ENCODE measurements at places on chromosomes 5 and 9.

DNA sequence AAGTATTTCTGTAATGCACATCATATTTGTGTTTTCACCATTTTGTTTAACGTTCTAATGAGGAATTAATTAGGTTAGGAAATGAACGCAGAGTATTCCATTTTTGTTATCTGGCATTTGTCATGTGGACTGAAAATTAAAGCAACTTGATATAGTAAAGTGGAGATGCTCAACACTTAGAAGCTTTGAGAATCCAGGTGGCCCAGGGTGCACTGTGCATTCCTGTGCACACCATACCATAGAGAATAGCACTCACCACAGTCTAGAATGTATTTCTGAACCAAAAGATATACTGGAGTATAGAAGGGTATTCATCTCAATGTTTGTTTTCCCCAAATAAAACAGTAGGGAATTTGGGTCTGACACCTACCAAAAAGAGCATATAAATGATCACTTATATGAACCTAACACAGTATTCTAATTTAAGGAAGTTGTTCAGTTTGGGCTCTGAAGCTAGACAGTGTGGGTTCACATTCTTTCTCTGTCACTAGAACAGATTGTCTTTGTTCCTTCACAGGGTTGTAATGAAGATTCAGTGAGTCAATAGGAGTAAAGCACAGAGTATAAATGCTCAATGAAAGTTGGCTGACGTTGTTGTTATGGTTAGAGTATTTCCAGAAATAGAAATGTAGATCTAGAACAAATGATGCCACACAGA is 125.6 kb upstream of the DMRT1 start:
- no peak for DNase-seq

DNA sequence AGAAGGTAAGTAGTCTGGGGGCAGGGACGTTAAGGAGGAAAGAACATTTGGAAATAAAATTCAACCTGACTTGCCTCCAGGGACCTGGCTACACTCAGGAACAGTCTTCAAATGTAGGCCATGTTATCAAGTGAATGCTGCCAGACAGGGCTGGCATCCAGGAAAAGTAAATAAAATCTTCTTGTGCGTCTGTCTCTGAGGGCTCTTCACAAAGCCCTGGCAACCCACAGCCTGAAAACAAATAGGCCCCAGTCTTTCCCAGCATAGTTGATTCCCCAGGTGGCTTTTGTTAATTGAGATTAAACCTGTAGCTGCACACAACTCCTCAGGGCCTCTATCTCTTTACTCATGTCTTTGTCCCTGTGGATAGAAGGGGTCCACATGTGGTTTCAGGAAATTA is 55.4 kb downstream of the STK32A start:
- no peak for DNase-seq

DNA sequence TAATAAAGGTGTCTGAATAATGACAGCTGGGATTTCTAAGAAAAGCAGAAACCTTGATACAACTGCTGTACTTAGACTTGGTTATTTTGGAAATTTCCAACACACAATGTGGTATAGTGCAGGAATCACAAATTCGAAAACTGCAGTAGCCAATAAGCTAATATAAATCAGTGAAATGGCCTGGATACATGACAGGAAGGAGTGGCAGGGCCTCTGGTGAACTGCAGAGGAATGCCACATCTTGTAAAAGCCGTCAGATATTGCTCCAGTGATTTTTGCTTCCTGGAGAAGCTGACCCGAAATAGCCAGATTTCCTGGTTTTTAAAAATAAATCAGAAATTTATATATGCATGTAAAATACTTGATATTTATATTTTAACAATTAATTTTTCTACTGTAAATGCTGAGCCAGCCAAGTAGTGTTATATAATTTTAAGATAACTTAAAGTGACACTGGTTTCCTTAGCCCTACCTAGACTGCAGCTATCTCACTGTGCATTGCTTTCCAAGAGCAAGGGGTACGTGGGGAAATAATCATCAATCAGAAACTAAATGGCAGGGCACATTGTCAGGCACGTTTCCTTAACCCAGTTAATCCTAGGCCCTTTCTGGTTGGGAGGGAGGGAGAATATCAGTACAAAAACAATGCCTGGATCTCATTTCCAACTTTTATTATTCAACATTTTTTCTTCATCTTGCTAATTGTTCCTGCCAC is 182.4 kb downstream of the RASEF start:
- DNase-seq, result no peak

GRCh38 chr9:137945581-137945980 is 68.0 kb downstream of the CACNA1B start:
- no peak for DNase-seq

GRCh38 chr5:1190278-1190677 is 11.1 kb upstream of the SLC6A19 start:
- no peak for DNase-seq

GRCh38 chr5:133381041-133381440 is 231.3 kb downstream of the FSTL4 start:
- no peak for DNase-seq

DNA sequence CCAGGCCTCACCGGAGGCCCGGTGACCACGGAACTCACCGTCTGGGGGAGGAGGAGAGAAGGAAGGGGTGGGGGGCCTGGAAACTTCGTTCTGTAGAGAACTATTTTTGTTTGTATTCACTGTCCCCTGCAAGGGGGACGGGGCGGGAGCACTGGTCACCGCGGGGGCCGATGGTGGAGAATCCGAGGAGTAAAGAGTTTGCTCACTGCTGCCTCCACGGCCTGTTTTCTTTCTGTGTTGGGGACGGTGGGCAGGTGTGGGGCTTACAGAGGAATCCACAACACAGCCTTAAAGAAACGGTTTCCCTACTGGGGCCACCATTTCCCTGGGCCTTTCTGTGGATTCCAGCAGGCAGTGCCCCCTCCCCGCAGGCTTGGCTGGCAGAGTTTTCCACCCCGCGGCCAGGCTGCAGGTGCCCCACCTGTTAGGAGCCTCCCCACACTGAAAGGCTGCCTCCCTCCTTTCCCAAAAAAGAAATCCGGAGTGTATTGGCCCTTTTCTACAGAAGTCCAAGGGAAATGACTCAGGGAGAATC is 80.8 kb downstream of the NTNG2 start:
- no peak for DNase-seq

DNA sequence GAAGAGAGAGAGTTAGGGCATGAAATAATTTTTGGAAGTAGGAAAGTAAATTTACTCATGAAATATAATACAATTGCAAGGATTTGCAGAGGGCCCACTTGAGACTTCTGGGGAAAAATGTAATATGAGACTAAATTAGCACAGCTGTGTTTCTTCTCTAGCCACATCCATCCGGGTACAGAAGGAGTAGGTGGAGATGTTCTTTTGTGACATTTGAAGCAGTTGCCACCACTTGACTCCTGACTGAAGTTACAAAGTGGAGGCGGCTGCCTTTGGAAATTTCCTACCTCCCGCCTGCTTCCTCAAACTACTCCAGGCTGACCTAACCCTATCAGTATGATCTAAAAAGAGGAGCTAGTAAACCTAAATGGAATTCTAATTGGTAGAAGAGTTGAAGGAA is 58.1 kb upstream of the SHISAL2B start:
- no peak for DNase-seq

- no peak for DNase-seq
Measured at GRCh38 chr5:122919969-122920368, 74.6 kb downstream of the SNX24 start.

Data from left renal pelvis (tissue), 4 donors.